Activated naive CD8-positive, alpha-beta T cell treated with anti-CD3 and anti-CD28 coated beads, Interleukin-2, amount 10 ng/mL, durations not matched to agents 7 days and 5 days (primary cell): ENCODE measurements at places on chromosomes 1 and 21.

DNA sequence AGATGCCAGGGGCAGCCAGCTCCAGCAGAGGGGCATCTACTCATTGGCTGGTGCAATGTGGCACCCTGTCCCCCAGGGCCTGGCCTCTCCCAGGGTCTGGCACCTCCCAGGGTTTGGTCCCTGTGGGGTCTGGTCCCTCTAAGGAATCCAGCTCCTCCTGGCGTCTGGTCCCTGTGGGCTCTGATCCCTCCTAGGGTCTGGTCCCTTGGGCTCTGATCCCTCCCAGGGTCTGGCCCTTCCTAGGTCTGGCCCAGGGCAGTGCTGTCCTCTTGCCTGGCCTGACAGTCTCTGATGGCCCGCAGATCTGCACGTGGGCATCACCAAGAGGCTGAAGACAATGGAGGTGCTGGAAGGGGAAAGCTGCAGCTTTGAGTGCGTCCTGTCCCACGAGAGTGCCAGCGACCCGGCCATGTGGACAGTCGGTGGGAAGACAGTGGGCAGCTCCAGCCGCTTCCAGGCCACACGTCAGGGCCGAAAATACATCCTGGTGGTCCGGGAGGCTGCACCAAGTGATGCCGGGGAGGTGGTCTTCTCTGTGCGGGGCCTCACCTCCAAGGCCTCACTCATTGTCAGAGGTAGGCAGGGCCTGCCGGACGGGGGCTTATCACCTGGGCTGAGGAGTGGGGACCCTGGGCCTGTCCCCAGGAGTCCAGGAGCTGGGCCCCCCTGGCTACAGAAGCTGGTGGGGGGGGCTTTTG lies 73.9 kb downstream of the OBSCN start:
- no peak for DNase-seq

DNA sequence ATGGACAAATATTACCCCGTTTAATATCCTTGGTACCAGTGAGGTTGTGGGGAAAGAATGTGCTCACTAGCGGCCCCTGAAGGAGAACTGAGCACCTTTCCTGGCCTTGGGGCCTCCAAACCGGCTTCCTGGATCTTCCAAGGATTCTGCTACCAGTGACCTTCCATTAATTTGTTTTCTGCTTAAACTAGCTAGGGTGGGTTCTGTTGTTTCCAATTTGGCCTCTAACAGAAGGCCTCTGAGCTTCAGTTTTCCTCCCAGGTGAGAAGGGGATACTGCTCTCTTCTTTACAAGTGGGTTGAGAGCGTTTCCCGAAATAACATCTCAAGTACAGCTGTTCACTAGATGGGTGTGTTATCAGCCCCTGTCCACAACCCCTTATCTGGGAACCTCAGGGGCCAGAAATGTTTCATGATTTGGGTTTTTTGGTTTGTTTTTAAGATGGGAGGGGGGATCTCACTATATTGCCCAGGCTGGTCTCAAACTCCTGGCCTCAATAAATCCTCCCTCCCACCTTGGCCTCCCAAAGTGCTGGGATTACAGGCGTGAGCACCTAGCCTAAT lies 16.9 kb upstream of the IFNGR2 start:
- no peak for DNase-seq

- peak; percentile 63 for DNase-seq
Observed at GRCh38 chr1:44405798-44406736, 1.0 kb downstream of the RNF220 start.

- no peak for DNase-seq
Observed at GRCh38 chr1:57989877-57990276, 556.6 kb downstream of the OMA1 start.
